ENCODE measurements at places on chromosomes 6 and 20.
A peak's percentile ranks its signal among the peaks of the same experiment; 100 is the strongest.

DNA sequence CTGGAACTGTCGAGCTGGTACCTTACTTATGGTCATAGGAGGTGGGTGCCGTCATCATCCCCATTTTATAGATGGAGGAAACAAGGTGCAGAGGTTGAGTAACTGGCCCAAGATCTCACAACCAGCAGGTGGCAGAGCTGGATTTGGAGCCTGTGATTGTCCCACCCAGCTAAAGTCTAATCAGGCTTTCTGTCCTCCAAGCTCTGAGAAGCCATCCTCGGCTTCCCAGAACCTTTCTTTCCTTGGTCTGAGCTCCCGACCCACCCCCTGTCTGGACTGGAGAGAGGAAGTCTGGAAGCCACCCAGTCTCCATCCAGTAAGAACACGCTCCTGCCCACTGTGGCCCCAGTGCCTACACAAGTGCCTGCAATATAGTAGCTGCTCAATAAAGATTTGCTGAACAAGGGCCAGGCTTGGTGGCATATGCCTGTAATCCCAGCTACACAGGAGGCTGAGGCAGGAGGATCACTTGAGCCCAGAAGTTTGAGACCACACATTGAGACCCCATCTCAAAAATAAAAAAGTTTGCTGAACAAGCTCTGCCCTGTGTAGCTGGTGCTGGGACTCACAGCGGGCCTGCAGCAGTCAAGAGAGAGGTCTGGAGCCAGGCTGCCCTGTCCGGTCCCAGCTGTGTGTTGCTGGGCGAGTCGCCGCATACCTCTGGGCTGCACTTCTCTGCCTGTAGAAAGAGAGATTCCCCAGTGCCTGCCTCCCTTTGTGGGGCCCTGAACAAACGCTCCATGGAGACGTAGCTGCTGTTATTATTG, 32.5 kb upstream of the DLGAP4 start:
- no peak for DNase-seq

DNA sequence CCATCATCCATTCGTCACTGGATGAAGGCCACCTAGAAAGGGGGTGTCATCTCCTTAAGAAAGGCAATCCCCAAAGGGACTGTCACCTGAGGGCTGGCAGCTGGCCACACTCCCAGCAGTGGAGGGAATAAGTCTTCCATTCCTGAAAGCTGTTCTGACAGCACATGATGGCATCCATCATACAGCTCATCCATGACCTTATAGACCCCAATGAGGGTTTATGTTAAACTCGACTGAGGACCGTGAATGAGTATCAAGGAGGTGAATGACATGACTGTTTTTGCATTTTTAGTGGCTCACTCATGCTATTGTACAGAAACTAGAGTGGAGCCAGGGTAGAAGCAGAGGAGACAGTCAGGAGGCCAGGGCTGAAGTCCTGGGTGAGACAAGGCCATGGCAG, 203.1 kb upstream of the CNR1 start:
- no peak for DNase-seq

DNA sequence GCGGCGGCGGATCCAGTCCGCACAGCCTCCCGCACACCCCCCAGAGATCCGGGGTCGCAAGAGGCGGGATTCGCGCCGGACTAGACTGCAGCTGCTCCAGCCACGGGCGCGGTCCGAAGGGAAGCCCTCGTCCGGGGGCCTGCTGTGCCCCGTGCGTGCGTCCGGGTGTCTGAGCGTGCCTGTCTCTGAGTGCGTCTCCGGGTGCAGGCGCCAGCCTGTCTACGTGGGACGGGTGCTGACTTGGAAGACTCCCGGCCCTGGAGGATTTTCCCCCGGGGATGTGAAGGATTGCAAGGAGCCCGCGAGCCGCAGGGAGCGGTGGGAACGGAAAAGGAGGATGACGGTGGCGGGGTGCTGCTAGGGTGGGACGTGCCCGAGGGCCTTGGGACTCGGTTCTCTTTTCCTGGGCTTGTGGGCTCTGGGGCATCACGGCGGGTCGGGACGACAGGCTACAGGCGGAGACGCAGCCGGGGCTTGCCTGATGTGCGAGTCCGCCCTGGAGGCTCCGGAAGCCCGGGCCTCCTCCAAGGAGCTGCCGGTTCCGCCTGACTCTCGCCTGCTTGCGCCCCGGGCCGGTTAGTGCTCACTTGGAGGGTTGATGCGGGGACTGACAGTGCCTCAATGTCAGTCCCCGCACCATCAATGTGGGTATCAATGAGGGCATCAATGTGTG, 5.7 kb downstream of the MAFB start:
- no peak for DNase-seq

DNA sequence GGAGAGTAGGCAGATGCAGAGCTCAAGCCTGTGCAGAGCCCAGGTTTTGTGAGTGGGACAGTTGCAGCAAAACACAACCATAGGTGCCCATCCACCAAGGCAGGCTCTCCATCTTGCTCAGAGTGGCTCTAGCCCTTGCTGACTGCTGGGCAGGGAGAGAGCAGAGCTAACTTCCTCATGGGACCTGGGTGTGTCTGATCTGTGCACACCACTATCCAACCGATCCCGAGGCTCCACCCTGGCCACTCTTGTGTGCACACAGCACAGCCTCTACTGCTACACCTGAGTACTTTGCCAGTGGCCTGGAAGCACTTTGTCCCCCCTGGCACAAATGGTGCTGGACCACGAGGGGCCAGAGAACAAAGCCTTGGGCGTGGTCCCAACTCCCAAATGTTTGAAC, 7.9 kb upstream of the DEFB125 start:
- no peak for DNase-seq

DNA sequence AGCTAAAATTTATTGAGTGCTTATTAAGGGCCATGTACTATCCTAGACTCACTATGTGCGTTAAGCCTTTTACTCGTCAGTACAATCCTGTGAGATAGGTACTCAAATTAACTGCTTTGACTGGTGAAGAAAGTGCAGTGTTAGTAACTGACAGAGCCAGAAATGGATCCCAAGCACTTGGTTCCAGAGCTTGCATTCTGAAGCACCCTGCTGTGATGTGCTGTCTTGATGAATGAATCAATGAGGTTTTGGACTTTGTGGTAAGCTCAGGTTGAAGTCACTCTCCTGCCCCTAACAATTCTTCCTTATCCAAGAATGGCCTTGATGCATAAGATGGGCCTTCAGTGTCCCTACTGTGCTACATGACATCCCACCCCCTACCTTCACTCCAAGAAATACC, 3.7 kb downstream of the STX11 start:
- DNase-seq, result no peak

DNA sequence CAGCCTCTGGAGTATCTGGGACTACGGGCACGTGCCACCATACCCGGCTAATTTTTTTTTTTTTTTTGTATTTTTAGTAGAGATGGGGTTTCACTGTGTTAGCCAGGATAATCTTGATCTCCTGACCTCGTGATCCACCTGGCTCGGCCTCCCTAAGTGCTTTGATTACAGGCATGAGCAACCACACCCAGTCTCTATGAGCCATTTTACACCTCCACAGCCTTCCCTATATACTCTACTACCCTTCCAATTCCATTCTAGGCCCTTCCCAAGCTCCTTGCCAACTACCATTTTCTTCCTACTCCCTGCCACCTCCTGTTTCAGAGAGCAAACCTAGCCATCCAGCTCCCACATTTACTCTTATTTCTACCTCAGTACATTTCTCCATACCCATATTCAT, 7.7 kb upstream of the HLA-DMA start:
- no peak for DNase-seq

GRCh38 chr20:63682384-63683139, 13.9 kb upstream of the TNFRSF6B start:
- no peak for DNase-seq

GRCh38 chr6:87230801-87231200, 75.4 kb downstream of the ZNF292 start:
- no peak for DNase-seq

DNA sequence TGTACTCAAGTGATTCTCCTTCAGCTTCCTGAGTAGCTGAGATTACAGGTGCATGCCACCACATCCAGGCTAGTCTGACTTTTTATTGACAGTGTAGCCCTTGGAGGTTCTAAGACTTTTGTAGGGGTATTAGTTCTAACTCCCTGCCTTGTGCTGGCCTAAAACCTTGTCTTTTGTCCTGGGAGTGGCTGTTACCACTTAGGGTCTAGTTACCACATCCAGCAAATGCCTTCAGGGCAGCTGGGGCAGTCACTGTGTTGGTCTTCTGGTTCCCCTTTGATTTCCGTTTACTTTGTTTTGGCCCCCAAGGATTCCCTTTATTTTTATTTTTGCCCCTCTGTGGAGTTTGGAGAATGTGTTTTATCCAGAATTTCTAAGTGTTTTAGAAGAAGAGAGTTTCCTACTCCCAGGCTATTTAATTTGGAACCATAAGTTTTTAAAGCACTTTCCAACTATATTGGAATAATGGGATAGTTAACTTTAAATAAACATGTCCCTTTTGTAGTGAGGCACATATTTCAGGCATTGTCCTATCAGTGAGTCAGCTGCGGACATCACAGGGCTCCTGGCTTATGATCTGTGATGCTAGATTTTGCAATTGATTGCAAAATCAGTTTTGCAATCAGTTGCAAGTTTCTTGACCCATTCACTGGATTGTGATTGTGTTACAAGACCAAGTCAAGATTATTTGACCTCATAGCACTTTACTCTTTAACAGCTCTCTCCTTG, 25.0 kb downstream of the IL22RA2 start:
- DNase-seq, result no peak

- peak; percentile 7 for DNase-seq
Observed at GRCh38 chr6:53746442-53747103, 48.2 kb upstream of the LRRC1 start.

- no peak for DNase-seq
Observed at GRCh38 chr6:45991189-45991588, 24.5 kb downstream of the CLIC5 start.

DNA sequence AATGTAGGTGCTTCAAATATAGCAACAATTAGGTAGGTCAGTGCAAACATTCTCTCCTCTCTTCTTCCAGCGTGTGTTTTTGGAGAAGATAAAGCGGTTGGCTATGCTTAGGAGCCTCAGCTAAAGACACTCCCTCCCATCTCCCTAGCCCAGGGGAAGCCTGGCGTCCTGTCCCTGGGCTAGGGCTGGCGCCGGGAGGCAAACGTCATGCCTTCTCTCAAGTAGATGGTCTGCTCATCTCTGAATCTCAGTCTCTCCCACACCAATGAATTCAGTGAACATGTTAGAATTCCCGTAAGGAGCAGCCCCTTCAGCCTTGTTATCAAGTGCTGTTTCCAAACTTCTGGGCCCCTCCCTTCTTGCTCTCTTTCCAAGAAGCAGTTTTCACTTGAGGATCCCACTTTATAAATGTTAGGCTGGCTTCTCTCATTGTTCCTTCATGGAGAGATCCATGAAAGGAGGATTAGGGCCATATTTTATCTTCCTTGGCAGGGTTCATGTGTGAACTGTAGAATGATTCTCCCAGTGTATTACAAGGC, 142.8 kb downstream of the CLIC5 start:
- DNase-seq, result no peak

DNA sequence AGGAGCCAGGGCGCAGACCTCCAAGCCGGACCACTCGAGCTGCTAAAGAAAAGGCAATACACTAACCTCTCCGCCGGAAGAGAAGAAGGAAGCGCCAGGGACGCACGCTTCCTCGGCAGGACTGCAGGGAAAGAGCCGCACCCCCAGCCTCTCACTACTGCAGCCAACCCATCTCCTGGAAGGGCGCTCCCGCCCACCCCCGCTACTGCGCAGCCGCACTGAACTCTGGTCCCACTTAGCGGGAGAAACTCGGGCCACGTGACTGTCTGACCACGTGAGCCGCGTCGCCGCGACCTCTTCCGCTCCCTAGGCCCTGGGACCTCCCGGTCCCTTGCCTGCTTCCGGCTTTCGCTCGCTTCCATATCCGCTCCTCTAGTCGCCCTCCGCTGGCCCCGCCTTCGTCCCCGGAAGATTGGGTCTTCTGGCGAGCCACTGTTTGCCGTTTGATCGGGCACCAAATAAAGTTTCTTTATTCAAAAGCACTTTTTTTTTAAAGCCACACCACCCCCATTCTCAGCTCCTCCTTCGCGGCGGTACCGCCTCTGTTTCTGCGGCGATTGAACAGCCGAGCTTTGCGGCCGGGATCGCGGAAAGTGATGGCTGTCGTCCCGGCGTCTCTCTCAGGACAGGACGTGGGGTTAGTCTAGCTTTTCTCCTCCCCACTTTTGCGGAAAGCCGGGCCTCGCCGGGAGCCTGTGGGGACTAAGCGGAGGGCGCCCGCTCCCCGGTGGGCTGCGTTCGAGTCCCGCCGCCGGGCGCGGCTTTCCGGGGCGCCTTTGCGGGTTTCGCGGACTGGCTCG, at the start of gene RMND1:
Gene RMND1, minus strand, starts transcription at position 177 of the 800 bp plus-strand sequence. CDS start 6,315 bp downstream, outside the sequence.
- peak; percentile 100 for DNase-seq

DNA sequence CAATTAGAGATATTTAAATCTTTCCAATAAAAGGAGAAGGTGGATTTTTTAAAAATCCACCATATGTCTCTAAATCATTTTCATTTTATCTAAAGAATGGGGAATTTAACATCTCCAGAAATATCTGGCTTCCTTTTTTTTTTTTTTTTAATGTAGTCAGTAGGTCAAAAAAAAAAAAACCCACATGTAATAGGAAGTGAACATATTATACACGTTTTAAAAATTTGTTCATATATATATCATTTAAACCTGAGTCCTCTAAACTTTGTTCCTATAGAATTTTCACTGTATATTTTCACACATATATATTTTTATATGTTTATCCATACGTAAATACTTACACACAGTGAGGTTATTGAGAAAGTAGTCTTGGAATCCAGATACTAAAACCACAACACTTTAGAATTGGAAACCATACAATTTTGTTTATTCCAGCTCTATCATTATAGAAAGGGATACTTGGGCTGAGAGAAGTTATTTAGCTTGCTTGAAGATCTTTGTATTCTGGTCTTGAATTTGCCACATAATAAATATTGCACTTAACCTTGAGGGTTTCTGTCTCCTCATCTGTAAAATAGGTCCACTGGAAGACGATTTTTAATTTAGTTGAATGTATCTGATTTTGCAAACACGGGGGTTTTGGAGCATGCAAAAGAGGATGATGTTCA, 62.1 kb upstream of the ZNF217 start:
- DNase-seq, result no peak

DNA sequence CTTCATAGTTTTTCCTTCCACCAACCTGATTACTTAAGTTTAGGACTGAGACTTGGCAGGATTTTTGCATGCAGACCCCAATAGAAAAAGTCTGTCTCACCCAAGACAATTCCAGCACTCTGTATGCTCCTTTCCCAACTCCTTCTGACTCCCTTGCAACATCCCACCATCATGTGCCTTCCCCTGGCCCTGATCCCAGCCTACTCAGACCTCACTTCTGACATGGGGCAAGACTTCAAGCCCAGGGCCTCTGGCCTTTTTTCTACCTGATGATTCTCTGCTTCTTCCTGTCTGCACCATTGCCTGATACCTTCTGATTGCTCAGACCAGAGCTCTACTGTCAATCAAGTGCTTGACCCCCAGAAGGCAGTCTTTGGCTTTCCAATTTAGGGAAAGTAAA, 96.6 kb downstream of the HAO1 start:
- DNase-seq, result no peak

DNA sequence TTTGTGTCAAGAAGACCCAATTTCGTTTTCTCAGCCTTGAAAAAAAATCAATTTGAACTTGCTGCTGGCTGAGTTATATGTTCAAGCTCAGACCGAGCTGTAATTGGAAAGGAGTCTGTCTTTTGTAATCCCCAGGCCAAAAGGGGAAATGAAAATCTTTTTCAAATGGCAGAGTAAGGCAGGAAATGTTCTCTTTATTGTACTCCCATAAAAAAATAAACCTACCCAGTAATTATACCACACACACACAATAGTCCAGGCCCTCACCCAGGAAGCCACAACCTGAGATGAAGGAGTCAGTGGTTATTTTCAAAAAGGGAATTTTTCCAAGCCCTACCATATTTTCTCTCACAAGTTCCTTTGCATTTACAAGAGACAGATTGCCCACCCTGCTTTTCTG, 45.3 kb downstream of the CLIC5 start:
- no peak for DNase-seq

All from NCI-H1092 treated with DMSO at 0.1 percent for 48 hours (cell line).